ENCODE measurements at places on chromosomes 4 and X. TPM values are rescaled to one million over a fixed set of nuclear protein-coding genes. Genes with fewer than 3 reads are reported as not detected.

Gene AREG
- total RNA-seq = 0.65 TPM

Gene RS1
- not detected for total RNA-seq

Gene NDP
- total RNA-seq = not detected

Gene DDIT4L
- total RNA-seq = not detected

Gene TLR10
- not detected for total RNA-seq

Gene ASB5
- not detected for total RNA-seq

Gene LAMTOR3
- 31.7 TPM for total RNA-seq

Gene CPZ
- not detected for total RNA-seq

Gene ANOS1
- total RNA-seq = not detected

Gene ZCCHC18
- 3.6 TPM for total RNA-seq

Gene XAGE1A
- not detected for total RNA-seq

Gene PAGE2B
- total RNA-seq = not detected

Gene CXCL10
- total RNA-seq = 0.59 TPM

Gene SLC49A3
- 1.1 TPM for total RNA-seq

Gene RIPPLY1
- total RNA-seq = not detected

Data from activated CD8-positive, alpha-beta memory T cell treated with anti-CD3 and anti-CD28 coated beads for 36 hours (primary cell).